Stimulated activated CD8-positive, alpha-beta memory T cell treated with anti-CD3 and anti-CD28 coated beads, Interleukin-15, amount 100 ng/mL, for 48 hours (primary cell): ENCODE measurements at places on chromosomes 5 and 9.

- DNase-seq: no peak
Measured at GRCh38 chr5:34412736-34413135, 243.4 kb upstream of the RAI14 start.

DNA sequence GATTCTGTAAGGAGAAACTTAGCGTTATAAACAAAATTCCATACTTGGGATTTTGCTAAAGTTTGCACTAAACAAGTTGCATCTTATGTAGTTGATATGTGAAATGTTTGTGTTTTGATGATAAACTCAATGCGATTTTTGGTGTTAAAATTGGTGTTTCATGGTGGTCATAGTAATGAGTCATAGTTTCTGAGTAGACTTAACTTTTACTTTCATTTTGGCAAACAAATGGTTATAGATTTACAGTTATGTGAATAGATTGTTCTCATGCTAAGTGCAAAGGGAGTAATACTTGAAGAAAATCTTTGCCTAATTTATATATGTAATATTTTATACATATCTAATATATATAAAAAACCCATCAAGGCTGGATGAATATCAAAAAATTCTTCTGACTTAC lies 107.3 kb upstream of the ELAVL2 start:
- no peak for DNase-seq

DNA sequence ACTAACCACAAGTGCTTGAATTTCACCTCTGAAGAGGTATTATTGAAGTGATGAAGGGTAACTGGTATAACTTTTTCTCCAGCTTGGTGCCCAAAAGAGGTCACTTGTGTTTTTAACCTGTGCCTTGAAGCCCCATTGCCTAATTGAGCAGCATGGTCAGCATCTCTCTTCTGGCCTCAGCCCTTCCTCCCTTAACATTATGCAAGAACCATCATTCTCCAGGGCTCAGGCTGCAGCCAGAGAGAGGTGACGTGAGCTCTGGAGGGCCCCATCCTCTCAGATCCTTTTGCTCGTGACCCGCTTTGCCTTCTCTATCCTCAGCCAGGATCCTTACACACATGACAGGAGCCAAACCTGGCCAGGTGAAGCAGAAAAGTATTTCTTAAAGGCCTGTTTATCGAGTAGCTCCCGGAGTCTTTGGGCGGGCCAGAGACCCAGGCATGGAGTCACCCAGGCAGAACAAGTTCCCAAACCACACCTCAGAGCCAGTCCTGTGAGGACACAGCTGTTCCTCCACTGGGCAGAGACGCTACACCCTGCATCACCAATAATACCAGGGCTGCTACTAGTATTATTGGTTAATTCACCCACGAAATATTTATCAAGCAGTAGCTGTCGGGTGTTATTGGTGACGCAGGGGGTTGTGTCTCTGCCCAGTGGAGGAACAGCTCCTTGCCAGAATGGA lies 29.6 kb upstream of the BOD1 start:
- DNase-seq: no peak

- no peak for DNase-seq
Measured at GRCh38 chr5:77832938-77833337, 56.8 kb upstream of the TBCA start.

DNA sequence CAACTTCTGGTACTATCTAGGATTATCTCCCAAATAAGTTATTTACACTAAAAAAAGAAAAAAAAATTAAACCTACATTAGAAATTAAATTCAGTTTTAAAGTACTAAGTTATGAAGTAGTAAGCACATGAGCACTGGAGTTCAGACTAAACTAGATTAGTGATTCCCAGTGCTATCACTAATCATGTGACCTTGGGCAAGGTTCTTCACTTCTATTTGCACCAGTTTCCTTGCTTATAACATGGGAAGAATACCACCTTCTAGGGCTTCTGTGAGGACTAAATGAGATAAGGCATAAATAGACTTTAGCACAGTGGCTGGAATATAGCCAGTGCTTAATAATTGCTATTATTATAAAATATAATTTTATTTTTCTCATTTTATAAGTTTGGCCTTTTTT lies 10.5 kb downstream of the ELOVL7 start:
- no peak for DNase-seq

DNA sequence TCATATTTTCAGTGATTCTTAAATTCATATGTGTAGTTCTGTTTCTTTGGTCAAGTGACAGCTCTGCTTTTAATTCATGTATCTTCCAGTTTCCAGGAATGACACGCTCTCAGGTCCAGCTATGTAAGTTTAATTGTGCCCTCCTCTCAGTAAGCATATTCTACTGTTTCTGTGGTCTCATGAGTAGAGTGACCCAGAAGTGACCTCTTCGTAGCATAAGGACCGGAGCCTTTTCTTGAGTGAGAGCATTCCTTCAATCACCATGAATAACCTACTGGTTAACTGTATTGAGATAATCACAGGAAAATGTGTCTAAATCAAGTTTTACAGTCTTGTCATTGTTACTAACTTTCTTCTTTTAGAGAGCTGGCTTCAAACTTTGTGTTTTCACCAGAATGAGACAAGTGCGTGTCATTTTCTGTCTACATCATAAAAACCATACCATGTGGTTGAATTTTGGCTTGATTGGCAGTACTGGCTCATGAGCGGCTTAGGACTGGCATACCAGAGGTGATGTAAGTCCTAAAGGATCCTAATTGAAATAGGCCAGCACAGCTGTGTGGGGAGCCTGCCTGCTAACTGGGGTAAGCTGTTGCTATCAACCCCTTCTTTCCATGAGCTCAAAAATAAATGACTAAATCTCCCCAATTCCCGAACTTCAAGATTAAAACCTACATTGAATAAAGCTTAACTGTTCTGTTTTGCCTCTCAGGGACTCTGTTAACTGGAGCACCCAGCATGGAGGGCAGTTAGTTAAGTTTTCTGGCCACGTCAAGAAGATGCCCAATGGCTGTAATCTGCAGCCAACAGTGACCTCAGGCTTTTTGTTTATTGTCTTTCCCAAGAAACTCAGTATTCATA lies 4.8 kb downstream of the ADAMTSL1 start:
- DNase-seq: no peak

- DNase-seq: no peak
Measured at GRCh38 chr5:111132076-111132475, 39.9 kb downstream of the WDR36 start.

DNA sequence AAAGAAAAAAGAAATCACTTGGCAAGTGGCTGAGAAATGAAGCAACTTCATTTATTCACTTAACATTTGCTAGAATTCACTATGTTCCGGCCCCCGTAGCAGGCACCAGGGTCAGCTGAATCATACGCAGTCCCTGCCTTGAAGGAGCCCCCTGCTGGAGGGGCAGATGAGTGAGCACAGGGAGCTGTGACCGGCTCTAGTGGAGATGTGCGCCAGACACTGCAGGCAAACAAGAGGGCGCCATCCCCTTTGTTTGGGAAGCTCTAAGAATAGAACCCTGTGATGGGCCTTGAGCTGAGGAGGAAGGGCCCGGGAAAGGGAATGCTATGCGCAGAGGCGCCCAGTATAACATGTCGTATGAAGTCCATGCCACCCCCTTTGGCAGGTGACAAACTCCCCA lies 20.2 kb upstream of the RPL26L1 start:
- DNase-seq: no peak

- no peak for DNase-seq
Measured at GRCh38 chr5:16600397-16600796, 16.4 kb downstream of the RETREG1 start.

DNA sequence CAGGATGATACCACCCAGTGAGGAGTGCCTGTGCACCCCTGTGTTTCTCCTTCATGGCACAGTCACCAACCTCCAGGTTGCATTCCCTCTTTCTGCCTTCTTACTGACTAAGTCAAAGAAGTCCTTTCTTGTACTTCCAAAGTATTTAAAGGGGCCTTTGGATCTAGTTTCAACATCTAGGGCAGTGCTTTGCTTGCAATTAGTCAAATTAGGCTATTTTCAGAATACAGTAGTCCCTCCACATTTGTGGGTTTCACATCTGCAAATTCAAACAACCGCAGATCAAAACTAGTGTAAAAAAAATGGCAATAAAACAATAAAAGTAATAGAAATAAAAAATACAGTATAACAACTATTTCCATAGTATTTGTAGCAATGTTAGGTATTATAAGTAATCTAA lies 333.9 kb upstream of the SEMA6A start:
- DNase-seq: no peak

DNA sequence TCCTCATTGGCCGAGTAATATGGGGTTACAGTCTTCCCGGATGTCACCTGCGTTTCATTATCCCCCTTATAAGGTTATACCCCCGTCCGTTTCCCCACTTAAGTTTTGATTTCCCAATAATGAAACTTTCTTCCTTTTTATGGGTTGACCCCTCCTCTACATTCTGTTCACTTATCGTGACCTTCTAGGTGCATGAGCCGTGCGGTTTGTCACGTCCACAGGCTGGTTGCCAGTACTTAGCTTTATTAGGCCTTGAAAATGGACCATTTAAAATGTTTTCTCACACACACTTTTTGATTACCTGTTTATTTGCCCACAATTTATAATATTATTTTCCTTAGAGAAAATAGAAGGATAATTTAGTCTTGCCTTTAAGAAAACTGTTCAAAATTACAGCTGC lies 111.5 kb downstream of the FAM174A start:
- DNase-seq: no peak

DNA sequence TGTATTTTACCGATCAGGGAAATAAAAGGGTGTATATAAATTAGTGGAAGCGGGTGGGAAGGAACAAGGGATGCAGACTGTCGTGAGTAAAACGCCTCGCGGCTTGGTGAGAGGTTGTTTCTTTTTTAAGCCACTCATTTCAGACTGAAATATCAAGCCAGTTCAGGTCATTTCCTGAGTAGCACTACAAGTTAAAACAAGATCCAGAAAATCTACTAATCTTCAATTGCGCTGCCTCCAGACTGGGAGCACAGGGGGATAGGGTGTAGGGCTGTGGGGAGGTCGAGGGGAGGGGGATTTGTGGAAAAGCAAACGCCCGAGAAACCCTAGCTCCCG lies 140.8 kb downstream of the TSSK1B start:
- no peak for DNase-seq

- DNase-seq: no peak
Measured at GRCh38 chr5:5978501-5979376, 399.6 kb downstream of the MED10 start.

DNA sequence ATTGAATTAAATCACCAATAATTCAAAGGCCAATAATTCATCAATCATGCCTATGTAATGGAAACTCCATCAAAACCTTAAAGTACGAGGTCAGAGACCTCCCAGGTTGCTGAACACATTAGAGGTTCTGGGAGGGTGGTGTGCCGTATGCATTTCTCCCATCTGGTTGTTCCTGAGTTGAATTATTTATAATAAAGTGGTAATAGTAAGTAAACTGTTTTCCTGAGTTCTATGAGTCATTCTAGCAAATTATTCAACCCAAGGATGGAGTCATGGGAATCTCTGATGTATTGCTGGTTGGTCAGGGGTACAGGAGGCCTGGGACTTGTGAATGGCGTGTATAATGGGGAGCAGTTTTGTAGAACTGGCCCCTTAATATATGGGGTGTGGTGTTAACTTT lies 191.7 kb downstream of the CARTPT start:
- no peak for DNase-seq

DNA sequence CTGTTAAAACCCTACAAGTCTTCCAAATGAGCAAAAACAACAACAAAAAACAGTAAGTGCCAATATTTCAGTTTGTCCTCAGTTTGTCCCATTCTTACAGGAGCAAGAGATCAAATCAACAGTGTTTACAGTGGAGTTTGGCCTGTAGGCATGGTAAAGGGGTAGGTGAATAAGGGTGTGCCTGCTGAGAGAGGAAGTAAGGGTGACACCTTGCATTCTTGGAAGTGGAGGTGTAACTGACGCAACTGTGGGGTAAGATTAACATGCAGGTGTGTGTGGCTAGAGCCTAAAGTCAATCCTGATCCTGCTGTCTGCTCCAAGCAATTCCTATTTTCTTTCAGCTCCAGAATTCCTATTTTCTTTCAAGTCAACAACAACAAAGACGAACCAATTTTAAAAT lies 43.4 kb downstream of the PFDN1 start:
- DNase-seq: no peak

DNA sequence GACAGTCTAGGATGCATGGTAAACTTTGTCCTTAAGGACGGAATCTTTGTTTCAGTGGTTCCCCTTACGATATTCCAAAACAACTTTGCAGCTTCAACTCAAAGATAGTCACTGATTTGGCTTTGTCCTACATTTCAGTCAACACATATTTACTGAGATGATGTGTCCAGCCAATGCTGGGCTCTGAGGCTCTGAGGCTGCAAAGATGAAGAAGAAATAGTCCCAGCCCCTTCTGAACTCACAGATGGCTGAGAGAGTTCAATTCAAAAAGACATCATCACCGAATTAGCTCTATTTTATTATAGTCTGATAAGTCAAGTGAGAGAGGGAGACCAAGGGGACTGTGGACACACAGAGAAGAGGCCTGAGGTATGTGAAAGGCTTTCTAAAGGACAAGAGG lies 544.0 kb downstream of the ACTL7B start:
- no peak for DNase-seq

DNA sequence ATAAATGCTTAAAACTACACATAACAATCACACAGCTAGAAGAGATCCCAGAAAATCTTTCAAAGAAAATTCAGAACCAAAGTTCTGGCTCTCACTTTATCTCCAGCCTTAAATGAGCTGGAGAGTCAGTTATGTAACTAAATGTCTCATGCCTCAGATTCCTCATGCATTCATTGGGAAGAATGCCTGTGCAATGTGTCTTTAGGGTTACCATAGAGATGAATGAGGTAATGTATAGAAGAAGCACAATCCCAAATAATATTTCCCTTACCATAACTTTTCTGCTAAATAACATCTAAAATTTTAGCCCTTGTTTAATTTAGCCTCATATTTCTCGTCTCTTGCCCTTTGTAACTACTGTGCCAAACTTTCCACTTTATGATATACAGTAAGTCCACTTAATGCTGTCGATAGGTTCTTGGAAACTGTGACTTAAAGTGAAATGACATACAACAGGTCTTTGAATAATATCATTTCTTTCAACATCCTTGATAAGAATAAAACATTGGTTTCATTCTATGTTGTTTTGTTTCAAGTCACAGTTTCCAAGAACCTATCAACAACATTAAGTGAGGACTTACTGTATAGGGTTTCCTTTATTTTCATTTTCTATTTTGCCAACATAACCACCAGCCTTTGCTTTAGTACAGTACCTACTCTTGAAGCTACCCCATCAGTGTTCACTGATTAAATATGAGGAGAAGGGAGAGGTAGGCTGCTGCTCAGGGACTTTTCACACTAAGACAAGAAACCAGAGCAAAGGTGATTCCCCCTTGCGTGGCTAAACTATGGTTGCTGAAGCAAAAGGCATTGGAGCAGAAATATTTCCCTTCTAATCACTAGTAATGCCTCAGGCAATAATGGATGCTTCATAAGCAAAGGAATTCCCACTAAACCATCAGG lies 295.7 kb upstream of the PTGER4 start:
- no peak for DNase-seq

DNA sequence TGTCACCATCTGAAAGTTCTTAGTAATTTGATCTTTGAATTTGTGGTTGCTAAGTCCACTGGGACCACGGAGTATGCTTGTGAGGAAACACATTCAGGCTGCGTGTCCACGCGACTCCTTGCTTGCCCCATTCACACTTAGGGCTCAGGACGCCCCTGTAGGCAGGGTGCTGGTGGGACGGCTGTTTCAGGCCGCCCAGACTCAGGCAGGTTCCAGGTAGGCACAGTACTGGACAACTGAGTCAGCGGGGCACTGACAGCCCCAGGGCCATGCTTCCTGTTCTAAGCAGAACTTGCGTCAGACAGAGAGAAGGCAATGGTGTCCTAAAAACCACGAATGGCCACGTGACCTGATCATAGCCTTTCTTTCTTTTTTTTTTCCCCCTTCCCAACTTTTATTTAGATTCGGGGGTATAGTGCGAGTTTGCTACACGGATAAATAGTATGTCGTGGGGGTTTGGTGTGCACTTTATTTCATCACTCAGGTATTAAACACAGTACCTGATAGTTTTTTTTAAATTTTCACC lies 7.7 kb upstream of the RASGEF1C start:
- DNase-seq: no peak
